ENCODE measurements at places on chromosomes 5 and 9.

DNA sequence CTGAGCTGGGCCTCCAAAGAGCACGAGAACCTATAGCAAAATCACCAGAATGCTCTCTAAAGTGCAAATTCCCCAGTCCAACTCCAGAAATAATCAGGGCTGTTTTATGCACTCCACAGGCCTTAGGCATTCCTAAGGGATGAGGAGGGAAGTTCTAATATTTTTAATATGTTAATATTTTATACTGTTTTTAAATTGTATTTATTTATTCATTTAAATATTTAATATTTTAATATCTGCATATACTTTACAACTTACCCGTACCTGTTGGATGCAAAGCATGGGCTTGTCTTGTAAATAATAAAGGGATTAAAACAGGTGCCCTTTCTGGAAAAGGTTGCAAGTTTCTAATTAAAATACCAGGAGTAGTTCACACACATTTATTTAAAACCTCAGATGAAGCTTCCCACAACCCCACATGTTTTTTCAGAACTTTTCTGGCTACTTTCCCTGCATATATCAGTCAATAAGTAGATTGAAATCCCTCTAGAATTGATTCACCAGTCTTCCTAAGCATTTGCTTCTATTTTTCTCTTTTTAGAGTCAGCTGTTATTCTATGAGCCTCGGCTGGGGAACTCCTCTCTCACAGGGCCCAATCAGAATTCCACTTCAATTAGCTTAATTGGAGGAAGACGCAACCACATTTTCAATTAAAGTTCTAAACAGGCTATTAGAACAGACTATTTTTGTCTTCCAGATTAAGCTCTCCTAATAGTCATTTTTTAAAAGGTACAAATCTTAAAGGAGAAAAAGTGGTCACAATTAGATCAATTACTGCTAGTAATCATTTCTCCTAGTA, 140.8 kb downstream of the CDH6 start:
- DNase-seq = no peak

- no peak for DNase-seq
Observed at GRCh38 chr9:89791754-89792153, 186.9 kb downstream of the GADD45G start.

GRCh38 chr5:117347280-117347679, 772.7 kb upstream of the SEMA6A start:
- no peak for DNase-seq

DNA sequence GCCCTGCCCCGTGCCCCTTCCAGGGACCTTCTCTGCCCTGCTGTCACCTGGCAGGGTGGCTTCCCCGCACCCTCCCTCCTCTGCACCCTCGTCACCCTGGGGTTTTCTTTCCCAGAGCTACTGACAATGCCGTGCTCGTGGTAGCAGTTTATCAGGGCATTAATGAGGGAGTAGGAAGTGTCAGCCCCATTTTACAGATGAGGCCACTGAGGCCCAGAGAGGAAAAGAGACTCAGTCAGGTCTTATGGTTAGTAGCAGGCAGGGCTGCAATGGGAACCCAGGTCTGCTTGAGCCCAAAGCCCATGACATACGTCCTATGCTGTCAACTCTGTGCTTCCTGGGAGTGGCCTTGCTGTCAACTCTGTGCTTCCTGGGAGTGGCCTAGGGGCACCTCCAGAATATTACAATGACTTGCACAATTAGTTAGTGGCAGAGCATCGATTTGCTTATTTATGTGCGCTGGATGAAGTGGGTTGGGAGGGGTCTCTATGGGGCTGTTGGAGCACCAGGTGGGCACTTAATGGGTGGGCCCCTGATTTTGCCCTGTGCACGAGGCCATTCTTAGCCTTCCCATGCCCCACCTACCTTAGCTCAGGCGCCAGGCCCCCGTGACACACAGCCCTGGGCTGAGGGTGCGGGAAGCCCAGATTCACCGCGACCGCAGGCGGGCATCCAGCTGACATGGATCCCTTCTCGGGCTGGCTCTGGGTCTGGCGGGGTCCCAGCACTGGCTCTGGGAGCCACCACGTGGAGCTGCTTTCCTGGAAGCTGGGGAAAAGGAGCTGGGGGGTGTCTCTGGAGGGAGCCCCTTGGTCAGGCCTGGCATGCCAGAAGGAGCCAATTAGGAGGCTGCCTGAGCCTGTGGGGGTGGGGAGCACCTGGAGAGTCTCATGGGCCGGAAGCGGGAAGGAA, 82.0 kb upstream of the ORM1 start:
- DNase-seq = no peak

GRCh38 chr5:169390265-169390664, 89.3 kb upstream of the SLIT3 start:
- no peak for DNase-seq

DNA sequence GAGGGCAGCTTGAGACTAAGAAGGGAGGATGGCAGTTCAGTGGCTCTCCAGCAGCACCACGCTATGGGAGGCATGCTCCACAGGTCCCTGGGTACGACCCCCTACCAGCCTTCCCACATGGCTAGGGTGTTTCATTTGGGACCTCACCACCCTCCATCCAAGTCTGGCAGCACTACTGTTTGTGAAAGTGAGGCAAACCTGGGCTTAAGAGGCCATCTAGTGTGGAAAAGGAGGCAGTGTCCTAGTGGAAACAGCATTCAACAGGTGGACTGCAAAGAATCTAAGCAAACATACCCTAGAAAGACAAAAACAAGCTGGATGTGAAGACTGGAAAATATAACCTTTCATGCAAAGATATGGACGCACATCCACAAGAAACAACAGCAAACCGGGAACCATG, 4.8 kb upstream of the C5orf47 start:
- no peak for DNase-seq

- no peak for DNase-seq
Observed at GRCh38 chr9:135350003-135350315, 129.6 kb upstream of the PPP1R26 start.

- DNase-seq = no peak
Observed at GRCh38 chr5:43348207-43348606, 35.0 kb upstream of the HMGCS1 start.

GRCh38 chr5:53127107-53127506, 17.6 kb upstream of the MOCS2 start:
- no peak for DNase-seq

DNA sequence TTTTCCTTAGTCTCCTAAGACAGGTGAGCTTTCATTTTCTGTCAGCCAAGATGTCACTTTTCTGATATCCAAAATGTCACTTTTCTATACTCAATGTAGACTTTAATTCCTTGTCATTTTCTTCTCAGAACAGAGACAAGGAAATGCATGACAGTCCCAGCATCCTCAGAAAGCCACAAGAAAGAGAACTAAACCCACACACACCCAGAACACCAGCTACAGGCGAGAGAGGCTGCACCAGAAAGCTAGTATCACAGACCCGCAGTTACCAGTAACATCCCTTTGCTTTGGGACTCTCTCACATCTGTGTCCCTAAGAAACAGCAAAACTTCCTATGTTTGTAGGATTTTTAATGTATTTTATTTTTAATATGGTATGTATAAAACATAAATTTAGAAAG, 17.1 kb downstream of the TRMO start:
- DNase-seq = no peak

GRCh38 chr9:128723352-128723865, 518 bp downstream of the ZDHHC12 start:
- no peak for DNase-seq

DNA sequence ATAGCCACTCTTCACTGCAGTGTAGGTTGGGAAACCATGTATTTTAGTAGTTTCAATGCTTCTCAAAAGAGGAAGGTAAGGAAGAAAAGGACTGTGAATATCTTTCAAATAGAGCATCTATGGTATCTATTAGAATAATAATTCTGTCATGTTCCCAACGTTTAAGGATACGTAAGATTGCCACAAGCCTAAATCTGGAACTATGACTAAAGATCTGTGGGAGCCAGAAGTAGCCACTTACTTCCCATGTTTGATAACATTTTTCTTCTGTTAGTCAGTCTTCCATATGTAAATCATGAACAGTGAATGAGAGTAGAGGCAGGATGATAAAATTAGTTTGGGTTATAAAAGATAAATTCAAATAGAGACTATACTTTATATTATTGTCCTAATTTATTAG, 16.3 kb upstream of the MROH2B start:
- no peak for DNase-seq

DNA sequence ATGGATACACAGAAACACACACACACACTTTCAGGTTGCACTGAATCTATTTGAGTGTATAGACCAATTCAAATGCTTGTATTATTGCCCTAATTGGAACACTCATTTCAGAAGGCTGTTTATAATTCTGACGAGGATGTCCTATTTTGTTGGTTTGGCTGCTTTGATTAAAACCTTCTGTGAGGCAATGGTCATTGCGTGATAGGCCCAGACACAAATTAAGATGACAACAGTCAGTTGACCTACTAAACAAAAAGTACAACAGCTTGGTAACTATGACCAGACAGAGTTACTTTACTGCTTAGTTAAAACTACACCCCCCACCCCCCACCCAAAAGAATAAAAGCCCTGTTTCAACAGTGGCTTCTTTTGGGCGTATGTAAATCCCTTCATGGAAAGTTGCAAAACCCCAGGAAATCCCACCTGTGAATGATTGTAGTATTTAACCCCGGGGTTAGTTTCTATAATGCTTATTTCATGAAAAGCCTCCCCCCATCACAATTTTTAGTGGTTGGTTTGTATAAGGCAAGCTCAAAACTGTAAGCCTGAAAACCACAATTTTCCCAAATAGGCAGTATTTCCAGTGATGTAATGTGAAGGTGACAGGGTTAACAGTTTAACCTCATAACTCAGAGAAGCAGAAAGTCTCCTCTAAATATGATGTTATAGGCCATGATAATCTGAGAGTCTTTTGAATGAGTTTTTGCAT, 340.8 kb downstream of the FGF10 start:
- DNase-seq = no peak

DNA sequence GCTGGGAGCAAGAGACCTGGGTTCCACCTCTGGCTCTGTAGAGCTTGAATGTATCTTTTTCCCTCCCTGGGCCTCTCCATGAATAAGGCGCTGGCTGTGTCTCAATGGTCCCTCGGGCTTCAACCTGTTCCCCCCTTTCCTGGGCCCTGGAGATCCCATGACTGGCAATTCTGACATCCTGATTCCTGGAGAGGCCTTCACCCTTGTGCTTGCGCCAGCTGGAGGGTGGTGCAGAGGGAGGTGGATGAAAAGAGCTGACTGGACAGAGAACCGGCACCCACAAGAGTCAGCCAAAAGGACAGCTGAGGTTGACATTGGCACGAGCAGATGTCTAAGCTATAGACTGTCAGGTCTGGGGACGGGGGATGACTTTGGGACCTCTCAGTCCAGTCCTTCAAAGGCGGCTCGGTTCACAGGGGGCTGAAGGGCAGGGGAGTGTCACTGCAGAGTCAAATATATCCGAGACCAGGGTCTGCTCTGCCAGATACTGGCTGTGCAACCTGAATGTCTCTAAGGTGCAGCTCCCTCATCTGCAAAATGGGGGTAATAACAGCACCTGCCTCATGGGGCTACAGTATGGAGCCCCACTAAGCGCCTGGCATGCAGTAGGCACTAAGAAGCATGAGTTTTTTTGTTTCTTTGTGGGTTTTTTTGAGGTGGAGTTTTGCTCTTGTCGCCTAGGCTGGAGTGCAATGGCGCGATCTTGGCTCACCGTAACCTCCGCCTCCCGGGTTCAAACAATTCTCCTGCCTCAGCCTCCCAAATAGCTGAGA, 13.8 kb downstream of the DNM1 start:
- no peak for DNase-seq

DNA sequence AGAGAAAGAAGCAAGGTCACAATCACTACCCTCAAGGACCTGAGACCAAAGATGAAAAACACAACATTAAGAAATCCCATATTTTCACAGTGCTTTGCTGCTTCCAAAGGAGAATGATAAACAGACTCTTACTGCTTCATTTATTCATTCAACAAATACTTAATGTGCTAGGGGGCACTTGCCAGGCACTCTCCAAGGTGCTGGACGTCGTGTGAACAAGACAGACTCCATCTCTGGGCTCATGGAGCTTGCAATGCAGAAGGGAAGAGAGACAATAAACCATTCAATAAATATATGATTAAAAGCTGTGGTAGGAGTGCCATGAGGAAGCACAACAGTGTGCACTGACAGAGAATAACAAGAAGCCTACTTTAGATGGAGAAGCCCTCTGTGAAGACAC, 327.7 kb downstream of the CDK5RAP2 start:
- DNase-seq = no peak

- no peak for DNase-seq
Observed at GRCh38 chr5:152171888-152172287, 233.2 kb downstream of the NMUR2 start.

GRCh38 chr9:35557320-35557719, 47.7 kb upstream of the TESK1 start:
- no peak for DNase-seq

DNA sequence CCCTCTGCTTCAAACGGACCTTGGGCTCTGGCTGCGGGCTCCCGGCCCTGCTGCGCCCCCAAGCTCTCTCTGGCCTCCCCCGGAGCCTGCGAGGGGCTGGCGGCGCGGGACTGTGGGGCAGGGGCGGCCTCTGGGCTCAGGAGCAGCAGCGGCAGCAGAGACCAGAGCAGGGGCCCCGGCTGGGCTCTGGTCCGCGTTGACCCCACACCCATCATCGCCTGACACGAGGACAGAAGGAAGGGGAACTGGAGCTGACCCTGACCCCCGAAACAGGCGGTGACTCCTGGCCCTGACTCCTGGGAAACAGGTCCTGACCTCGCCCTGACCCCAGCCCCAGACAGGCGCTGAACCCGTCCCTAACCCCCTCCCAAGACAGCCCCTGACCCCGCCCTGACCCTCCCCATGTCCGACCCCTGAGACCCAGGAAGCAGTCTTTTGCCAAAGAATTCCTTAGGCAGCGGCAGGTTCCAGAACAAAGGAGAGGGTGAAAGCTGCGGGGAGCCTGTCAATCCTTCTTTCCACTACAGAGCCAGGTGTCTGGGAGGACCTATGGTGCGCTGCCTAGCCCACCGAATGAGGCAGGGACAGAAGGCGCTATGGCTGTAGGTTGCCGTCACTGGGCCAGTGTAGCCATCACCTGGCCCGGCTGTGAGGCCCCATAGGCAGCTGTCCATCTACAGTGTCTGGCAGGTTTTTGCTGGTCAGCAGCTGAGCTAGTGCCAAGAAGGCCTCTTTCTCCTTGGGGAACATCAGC, 74.7 kb upstream of the SPTLC1 start:
- DNase-seq = no peak

DNA sequence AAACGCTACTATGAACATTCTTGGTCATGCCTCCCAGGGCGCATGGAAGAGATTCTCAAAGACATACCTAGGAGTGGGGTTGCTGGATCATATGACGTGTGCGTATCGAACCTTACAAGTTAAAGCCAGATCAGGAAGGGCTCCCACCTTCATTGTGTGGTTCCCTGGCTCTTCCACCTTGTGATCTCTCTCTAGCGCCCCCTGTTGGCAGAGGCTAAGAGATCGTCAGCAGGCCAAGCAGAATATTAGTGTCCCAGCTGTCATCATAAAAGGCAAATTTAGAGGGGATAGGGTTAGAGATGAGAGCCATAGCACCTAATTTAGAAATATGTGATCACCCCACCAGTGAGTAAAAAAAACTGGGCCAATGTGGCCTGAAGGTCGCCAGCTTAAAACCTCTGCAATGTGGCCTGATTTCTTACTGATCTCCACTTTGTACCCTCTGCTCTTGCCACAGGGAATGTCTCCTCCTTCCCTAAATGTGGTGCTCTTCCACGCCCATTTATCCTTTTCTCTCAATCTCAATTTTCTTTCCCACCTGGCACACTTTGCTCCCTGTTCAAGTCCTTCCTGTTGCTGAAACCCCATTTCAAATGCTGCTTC, 91.7 kb upstream of the SHB start:
- peak; percentile 82 for DNase-seq

GRCh38 chr5:136133222-136133921, 727 bp downstream of the SMAD5 start:
- peak; percentile 45 for DNase-seq

GRCh38 chr9:119968836-119969707, 599.8 kb upstream of the BRINP1 start:
- DNase-seq = peak; percentile 65

- DNase-seq = peak; percentile 60
Observed at GRCh38 chr9:130770679-130771442, 64.2 kb upstream of the ABL1 start.

Data from suppressor macrophage treated with lipopolysaccharide for 4 hours (primary cell).